Brain pericyte (primary cell): ENCODE measurements at places on chromosomes 1 and 21.
A peak's percentile ranks its signal among the peaks of the same experiment; 100 is the strongest.

DNA sequence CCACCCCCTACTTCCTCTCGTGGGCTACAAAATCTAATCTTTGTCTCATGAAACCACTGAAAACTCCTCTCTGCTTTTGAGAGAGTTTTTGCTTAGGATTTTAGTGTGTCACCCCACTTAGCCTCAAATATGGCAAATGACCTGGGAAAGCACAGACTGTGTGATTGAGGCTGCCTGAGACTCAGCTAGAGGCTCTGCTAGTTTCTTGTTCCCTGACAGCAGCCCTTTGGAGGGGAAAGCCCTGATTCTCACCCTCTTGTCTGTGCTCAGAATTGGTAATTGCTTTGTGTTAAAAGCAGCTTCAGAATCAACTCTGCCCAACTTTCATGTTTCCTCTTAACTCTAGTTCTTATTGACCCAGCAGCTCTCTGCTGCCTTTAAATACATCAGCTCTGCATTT is 85.6 kb upstream of the ZP4 start:
- DNase-seq, result no peak

DNA sequence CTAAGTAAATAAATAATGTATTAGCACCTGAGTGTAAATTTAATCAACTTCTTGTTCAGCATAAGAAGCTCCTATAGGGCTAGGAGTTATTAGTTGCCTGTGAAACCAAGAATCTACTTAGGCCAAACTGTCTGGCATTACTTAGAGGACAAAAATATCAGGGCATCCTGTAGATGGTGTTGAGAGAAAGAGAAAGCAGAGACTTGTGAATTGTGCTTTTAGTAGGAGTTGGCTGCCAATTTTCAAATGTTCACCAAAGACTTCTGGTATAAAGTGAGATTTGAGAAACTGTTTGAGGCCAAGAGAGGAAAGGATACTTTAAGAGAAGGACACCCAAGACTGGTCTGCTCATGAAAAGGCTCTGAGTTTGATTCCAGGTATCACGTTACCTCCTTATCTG is 315.5 kb upstream of the DEPDC1 start:
- DNase-seq, result no peak

DNA sequence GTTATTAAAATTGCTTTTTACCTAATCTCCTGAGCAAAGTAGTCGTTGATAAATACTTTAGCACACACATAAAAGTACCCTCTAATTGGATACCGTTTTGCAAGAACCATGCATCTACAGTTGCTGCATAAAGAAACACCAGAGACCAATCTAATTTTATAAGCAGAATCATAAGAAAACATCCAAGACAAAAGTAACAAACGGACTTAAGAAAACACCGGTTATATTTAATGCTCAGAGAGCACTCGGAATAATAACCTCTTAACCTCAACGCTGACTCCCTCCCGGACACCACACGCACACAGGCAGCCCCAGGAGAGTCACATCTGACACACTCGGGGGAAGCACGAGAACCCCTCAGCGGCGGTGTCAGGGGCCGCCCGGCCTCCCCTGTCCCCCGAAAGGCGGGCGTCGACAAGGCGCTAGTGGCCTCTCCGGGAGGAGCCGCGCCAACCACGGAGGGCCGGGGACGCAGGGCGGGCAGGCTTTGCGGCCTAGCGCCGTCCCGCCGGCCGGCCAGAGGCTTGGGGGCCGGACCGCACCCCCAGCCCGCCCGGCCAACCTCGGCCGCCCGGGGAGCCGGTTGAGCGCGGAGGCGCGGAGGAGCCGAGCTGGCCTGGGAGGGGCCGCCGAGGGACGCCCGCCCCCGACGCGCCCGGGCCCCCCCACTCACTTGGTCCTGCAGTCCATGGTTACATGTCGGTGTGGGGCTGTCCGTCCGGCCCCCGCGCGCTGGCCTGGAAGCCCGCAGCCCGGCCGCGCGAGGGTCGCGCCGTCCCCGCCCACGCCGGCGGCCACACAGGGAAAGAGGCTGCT is 606 bp downstream of the DENND1B start:
- no peak for DNase-seq

DNA sequence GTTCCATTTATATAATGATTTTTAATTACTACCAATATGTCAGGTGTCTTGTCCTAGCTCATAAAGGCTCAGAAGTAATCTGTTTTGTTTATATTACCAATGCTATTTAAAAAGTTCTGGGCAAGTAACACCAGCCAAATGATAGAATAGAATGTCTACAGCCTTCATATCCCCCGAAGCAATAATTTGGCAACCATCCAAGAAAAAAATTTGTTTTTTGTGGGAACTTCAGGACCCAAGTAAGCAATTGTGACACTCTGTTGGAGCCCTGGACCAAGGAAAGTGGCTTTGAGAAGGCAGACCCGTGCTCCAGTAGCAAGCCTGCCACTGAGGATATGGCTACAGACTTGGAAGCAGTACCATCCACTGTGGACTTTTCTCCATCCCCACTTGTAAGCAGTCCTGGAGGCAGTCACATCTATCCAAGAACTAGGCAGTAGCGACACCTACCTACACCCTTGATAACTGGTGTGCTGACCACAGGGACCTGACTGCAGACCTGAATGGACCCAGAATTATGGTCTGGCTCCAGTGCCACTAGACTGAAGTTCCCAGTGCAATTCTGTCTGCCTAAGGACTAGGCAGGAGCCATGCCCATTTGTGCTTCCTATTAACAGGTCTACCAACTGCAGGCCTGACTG is 870.7 kb upstream of the ADGRL2 start:
- no peak for DNase-seq

DNA sequence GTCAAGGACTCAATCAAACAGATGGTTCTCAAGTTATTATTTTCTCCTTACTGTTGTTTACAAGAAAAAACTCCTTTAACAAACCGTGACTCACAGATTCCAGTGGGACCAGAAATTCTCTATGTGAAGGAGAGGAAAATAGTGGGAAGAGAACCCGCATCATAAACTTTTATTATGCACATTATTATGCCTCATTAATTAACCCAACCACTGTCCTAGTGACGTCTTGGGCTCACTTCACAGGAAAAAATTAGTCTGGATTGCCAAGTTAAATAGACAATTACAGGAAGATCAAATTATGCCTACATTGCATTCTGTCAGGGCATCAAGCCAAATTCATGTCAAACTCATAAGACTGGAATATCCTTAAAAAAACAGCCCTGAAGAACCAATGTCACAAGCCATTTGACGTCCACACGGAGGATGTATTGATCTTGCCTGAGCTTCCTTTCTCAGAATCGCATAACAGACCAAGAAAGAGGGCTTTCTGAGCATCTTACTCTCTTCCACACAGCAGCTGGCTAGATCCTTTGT is 347.8 kb downstream of the DUSP10 start:
- peak; percentile 7 for DNase-seq

DNA sequence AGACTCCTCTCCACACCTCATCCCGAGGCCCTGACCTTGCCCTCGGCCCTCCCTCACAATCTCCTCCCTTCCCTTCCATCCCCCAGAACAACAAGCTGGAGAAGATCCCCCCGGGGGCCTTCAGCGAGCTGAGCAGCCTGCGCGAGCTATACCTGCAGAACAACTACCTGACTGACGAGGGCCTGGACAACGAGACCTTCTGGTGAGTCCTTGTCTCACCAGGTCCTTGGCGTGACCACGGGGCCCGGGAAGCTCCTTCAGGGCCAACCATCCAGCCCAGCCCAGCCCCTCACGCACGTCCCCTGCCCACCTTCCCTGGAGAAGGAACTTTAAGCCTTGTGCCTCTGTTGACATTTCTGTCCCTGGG is 15.6 kb downstream of the PODN start:
- no peak for DNase-seq

- no peak for DNase-seq
Measured at GRCh38 chr1:62781841-62782543, 1.9 kb upstream of the ATG4C start.

GRCh38 chr21:37393786-37394185 is 27.2 kb downstream of the DYRK1A start:
- no peak for DNase-seq

DNA sequence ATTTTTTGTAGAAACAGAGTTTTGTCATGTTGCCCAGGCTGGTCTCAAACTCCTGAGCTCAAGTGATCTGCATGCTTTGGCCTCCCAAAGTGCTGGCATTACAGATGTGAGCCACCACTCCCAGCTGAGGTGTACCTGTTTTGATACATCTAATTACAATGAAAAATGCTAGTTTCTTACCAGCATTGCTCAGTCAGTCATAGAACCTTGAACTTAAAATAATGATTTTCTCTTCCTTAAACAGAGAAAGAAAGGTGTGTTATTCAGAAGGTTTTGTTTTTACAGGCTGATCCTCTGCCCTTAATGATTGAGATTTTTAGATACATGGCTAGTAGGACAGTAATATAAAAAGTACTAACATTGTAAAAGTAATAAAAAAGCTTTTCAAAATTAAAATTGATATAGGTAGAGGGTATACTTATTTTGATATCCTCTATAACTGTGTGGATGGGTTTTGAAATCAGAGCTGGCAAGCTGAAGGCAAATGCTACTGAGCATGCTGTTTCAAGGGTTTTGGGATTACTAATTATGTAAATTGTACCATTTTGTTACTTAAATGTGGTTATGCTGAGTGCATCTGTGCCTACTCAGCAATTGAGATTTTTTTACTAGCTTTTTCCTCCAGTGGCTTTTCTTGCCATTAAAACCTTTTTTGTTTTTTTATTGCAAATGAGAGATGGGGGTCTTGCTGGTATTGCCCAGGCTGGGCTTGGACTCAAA is 16.1 kb downstream of the PRRC2C start:
- DNase-seq, result no peak

GRCh38 chr1:117897551-117897950 is 31.9 kb downstream of the GDAP2 start:
- no peak for DNase-seq

GRCh38 chr1:164571333-164571732 is 12.3 kb downstream of the PBX1 start:
- no peak for DNase-seq

DNA sequence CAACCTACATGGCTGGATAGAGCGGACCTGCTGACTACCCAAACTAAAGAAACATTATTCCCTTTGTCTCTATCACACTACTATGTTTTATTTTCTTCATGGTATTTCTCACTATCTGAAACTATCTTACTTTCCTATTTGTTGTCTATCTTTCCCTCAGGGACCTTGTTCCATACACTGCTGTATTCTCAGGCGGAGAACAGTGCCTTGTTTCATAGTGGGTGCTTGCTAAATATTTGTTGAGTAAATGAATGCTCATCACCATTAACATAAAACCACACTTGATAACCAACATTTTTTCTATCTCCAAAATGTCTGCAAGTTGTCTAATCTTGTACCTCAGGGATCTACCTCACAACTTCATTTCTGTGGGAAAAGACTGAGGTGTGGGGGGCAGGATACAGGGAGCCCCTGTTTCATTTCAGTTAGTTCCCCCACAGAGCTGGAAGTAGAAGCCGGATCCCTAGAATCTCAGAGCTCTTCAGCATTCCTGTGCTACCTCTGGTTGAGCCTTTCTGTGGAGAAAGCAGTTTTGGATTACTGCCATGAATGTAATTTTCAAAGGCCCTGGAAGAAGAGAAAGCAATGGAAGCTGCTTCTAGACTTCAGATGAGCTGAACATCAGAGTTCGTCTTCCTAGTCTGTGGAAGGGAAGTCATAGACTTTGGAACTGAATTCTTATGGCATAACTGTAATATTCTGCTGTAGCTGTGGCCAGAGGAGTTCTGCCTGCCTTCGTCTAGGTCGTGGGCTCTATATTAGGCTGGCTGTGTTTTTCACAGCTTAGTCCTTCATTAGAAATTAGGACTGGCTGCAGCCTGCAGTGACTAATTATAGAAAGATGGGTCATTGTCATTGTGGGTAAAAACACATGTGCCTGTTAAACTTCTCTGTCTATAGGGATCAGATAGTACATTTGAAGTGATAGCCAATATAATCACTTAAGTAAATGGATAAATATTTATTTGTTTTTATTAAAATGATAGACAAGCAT is 293.2 kb upstream of the SGIP1 start:
- no peak for DNase-seq

DNA sequence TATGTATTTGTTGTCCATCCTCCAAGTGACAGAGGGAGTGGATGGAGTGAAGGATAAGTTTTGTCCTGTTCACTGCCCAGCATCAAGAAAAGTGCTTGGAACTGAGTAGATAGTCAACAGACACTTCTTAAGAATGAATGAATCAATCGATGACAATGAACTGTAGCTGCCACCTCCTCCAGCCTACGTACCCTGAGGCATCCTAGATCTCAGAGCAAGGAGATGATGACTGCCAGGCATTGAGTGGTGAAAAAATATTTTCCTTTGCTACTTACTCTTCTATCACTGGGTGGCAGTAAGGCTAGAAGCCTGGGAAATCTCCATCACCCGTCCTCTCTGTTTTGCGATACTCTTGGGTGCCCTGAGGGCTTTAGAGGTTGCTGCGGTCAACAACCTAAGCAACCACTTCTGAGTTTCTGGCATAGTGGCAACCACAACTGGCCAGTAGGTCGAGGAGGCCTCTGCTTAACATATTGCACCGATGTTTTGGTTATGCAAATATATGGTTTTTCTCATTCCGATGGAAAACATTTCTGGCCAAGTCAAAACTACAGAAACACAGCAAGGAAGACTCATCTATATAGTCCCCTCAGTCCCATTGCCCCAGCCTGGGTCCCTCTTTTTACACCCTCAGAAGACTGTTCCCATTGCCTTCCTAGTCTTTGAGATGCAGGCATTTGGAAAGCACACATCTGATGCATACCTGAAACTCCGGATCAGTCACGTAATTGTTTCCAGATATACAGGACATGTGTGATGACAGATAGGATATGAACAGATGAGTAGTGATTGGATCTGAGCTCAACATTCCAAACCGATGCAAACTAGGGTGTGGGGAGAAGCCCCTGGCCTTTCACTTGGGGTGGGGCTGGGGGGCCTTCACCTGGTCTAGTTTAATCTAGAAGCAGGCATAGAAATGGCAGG is 136.8 kb downstream of the RUNX1 start:
- DNase-seq, result no peak

GRCh38 chr1:99749504-99750347 is 16.7 kb downstream of the FRRS1 start:
- no peak for DNase-seq

DNA sequence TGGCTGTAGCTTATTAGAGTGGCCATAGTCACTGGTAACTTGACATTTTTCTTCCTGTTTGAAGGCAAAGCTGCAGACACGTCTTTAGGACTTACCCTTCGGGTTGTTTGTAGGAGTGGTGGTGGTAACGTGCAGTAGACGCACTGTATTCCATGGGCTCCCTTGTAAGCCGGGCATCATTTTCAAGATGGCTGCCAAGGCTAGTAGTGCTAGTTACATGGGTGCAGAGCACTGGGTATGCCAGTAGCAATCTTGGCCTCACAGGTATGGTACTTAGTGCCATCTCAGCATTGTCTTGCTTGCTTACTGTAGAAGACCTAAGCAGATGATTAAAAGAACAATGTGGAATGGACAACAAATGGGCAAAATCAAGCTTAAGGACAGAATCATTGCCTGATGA is 1.9 kb downstream of the YBX1 start:
- no peak for DNase-seq
